ENCODE measurements at places on chromosomes 5 and 9.

DNA sequence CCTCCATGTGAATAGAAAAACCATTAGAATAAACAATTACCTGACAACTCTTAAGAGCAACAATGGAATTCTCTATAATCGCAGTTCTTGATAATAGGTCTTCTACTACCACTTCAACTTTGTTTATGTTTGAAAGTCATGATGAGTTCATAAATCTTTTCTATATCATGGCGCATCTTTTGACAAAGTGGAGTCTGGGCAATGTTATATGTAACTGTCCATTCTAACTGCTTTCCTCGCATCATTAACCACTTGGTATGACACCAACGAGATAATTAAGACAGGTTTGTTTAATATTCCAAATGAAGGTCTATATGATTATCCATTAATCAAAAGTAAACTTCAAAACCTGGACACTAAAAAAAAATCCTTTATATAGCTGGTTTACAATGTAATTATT lies 272.0 kb downstream of the DENND1A start:
- DNase-seq = no peak

- DNase-seq = no peak
These were observed 1.7 kb downstream of the GRIN3A start for GRCh38 chr9:101736717-101737116.

DNA sequence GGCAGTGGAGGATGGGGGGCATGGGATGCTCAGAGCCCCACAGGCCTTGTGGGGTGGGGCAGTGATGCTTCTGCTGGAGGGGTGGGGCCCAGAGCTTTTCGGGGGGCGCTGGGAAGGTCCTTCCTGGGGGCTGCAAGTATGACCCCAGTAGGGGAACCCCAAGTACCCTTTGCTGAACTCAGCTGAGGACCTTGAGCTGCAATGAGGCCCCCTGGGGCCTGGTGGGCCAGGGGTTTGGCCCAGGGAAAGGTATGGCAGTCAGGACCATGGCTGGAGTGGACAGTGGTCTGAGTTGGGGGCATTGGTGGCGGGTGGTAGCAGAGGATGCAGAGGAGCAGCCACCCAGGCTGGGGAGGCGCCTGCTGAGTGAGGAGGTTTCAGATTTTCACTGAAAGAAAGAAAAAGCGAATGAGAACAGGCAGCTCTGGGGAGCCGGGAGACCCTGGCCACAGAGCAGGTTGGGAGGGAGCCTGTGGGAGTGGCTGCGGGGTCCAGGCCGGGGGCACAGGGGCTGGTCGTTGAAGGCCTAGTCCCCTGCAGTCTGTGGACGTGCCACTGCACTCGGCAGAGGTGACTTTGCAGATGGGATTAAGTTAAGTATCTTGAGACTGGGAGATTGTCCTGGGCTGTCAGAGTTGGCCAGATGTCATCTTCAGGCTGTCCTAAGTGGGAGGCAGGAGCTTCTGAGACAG lies 19.2 kb downstream of the WNK2 start:
- no peak for DNase-seq

- no peak for DNase-seq
These were observed 46.5 kb upstream of the GFPT2 start for GRCh38 chr5:180399401-180400215.

DNA sequence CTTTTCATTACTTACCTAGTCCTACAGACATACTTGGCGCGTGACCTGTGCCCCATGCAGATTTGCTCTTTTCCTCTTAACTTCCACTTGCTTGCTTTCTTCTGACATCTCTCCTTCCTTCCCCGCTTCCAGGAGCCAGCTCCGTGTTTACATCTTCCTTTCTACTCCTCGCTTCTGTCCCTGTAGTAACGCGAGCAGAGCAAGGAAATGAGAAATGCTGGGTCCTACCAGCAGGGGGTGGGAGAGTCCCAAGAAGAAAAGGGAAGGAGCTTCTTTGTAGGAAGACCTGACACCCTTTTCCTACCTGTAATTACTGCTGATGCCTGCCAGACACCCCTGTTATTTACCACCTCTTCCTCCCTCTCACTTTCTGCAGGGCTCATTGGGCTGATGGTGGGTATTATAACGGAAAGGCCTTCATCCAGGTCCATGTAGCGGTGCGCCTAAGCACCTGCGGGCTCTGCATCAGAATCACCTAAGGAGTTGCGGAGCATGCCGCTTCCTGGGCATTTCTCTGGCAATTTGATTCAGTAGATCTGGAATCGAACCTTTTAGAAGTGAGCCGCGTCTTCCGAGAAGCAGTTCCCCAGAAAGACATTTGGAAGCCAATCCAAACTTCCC lies 1260.8 kb upstream of the WWC1 start:
- peak; percentile 42 for DNase-seq

DNA sequence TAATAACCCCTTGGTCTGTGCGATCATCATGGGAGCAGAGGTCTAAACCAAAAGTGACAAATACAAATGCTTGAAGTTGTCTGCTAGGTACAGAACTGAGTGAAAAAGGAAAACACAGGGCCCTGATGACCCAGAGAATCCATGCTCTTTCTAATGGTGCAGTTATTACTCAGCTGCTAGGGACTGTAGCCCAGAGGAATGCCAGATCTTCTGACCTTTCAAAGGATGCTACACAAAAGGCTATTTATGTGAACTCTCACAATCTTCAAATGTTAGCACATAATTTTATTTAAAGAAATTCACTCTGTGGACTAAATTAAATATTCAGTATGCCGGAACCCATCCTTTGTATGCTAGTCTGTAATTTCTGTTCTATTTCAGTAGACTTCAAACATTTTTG lies 79.9 kb downstream of the PRR16 start:
- no peak for DNase-seq

GRCh38 chr5:168288349-168289245 lies 2.8 kb upstream of the WWC1 start:
- no peak for DNase-seq

DNA sequence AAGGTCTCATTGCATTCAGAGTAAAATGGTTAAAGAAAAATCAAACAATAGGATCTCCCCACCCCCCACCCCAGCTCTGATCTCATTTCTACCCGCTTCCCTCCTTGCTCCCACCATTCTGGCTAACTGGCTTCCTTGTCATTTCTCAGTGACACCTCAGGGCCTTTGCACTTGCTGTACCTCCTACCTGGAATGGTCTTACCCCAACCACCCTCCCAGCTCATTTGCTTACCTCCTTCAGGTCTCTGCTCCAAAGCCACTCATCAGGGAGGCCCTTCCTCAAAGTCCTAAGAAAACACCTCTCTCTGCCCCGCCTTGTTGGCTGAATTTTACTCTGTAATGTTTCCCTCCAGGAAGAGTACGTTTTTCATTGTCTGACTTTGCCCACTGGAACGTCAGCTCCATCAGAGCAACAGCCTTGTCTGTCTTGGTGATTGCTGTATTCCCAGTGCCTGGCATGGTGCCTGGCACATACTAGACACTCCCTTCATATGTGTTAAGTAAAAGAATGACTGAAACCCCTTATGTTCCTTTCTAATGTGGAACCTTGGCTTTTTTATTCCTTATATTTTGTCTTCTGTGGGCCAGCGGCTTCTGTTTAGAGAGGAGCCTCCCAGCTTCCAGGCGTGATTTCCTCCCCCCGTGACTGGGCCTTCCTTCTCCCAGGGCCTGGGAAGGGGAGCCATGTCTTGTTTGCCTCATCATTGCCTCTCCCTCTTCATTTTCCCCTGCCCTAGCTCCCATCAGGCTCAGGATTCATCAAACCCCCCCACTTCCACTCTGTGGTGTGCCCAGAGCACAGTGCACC lies 26.9 kb downstream of the NEURL1B start:
- no peak for DNase-seq

DNA sequence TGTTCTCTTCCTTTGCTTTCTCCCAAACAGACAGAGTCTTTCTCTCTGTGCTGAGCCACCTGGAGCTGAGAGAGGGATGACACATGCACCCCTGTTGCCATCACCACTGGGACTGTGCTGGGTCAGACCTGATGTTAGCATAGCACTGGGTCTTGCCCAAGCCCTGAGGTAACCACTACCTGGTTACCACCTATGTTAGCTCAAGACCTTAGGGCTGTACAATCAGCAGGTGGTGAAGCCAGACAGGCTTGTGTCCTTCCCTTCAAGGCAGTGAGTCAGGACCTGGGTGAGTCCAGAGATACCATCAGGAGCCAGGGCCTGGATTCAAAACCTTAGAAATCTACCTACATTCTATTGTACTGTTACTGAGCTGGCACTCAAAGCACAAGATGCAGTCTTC lies 32.1 kb downstream of the FST start:
- no peak for DNase-seq

DNA sequence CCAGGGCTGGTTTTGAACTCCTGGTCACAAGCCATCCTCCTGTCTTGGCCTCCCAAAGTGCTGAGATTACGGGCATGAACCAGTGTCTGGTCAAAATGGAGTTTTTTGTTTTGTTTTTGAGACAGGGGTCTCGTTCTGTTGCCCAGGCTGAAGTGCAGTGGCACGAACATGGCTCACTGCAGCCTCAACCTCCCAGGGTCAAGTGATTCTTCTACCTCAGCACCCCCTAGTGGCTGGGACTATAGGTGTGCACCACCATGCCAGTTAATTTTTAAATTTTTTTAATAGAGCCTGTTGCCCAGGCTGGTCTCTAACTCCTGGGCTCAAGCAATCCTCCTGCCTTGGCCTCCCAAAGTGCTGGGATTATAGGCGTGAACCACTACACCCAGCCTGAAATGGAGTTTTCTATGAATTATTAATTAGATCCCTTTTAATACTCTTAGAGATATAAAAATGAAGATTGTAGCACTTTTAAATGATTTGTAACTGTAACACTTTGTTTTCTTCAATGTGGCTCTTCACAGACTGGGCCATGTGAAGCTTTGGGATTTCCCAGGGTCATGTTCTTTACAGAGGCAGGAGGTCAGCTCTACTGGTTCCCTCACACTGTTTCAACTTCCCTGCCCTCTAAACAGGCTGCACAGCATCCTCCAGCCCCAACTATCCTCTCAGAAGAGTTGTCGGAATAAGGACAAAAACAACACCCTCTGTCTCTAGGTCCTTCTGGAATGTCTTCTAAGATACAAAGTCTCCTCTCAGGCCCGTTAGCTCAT lies 32.7 kb upstream of the SPARC start:
- DNase-seq = no peak

DNA sequence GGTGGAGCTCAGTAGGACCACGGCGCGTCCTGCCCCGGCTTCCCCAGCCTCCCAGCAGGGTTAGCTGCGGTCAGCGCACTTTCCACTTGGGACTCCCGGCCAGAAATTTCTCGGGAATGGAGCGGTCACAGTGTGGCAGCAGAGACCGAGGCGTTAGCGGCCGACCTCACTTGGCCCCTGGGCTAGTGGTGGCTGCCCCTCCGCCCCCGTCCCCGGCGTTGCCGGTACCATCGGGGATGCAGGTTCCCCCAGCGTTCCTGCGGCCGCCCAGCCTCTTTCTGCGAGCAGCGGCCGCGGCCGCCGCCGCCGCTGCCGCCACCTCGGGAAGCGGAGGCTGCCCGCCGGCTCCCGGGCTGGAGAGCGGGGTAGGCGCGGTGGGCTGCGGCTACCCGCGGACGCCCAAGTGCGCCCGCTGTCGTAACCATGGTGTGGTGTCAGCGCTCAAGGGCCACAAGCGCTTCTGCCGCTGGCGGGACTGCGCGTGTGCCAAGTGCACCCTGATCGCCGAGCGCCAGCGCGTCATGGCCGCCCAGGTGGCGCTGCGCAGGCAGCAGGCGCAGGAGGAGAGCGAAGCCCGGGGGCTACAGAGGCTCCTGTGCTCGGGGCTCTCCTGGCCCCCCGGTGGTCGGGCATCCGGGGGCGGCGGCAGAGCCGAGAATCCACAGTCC lies 460 bp downstream of the DMRTA1 start:
- DNase-seq = peak; percentile 12

DNA sequence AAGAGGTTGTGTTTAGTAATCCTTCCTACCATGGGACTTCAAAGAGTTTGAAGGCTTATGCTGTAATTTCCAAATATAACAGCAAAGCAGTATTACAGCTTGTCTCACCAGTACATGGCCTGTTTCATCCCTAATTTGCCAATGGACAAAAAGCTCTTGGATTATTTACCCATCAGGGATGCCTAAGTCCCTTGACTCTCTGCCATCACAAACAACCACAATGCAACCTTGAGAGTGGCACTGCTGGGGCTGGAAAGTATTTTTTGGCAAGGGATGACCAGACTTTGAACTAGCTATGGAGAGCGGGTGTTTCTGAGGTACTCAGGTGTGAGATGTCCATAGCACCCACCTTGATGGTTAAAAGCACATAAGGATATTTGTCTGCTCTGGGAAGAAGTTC lies 9.1 kb downstream of the MAMDC2 start:
- no peak for DNase-seq

DNA sequence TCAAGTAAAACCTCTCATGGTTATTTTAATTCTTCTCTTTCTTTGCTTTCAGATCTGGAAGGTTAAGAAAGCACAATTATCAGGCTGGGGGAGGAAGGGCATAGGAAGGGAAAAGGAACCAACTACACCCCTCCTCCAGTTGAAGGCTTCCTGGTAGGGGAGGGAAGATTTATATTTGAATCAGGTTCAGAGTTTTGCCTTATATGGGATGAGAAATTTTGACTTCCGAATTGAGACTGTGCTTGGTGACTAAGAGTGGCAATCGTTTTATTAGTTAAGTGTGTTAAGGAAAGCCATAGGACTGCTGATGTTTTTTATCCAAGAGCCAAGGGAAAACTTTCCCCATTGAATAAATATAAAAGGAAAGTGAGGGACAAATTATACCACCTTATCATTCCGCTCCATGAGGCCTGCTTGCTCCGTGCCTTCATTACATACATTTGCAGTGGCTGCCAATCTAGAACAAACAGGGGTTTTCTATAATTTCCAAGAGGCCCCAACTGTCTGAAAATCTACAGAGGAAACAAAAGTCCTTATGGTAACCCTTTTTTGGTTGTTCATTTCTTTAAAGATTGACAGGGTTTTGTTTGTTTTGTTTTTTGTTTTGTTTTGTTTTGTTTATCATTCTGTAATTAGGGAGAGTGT lies 115.7 kb upstream of the EPB41L4A start:
- DNase-seq = no peak

DNA sequence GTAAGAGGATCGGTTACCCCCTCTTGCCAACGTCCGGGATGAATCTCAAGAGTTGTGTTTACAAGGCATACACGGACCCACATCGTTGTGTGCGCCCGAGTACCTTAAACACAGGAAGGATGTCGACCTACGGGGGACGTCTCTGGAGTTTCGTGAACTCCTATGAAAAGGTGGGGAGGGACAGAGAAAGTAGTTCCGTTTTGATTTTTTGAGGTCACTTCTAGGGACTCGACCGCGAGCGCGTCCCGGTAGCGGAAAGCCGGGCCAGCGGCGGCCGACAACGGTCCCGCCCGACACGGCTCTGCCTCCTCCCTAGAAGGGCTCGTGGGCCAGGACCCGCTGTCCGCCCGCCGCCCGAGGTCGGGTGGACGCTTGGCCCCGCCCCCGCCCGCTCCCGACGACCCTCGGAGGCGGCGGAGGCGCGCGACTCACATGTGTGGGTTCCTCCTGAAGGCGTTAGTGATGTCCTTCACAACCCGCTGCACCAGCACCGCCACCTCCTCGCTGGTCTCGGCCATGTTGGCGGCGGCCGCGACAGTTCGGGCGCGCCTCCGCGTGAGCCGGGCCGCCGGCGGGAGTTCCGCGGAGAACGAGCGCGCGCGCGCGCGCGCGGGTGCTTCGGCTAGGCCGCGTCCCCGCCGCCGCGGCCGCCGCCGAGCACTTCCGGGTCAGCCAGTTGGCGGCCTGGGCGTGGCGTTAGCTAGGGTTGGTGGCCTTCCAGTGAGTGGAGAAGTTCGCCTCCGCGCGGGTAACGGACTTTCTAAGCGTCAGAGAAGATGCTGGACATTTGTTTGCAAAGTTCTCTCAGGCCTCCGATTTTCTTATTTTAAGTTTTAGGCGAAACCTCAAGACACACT lies at the start of gene PTAR1:
TSS of gene PTAR1 (minus strand) at position 591 of the 857 bp plus-strand sequence. CDS start at position 518, 73 bp downstream.
- peak; percentile 92 for DNase-seq

GRCh38 chr5:135739383-135739981 lies 95.0 kb upstream of the SLC25A48 start:
- DNase-seq = no peak

- no peak for DNase-seq
These were observed 259.3 kb downstream of the ROR2 start for GRCh38 chr9:91690540-91691249.

Measured in SK-N-DZ (cell line).